Stimulated activated CD4-positive, alpha-beta T cell treated with anti-CD3 and anti-CD28 coated beads, Interleukin-15, amount 100 ng/mL, for 1 hour (primary cell): ENCODE measurements at places on chromosomes 4 and X.
A peak's percentile ranks its signal among the peaks of the same experiment; 100 is the strongest.

DNA sequence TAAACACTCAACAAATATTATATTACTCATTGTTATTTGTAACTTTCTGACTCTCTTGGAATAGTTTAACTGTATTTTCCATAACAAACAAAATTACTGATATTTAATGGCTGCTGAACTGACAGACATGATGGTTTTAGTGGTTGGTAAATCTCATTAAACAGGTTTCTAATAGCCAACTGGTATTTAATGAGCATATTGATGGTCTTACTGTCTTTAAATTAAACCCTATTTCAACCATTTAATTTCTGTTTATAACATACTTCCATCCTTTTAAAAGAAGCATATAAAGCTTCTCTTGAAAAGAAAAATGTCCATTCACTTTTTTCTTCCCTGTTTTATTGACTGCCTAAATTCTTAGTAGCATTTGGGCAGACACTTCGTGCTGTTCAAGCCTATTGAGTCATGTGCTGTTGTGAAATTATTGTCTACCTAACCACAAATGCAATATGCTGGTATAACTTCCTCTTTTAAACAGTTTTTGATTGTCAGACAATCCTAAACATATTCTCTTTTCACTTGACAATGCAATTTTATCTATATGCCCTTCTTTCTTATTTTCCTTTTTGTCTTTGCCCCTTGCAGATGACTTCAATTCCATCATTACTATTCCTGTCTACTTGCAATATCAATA, 163.9 kb upstream of the SLC7A11 start:
- no peak for DNase-seq

- DNase-seq, result no peak
Measured at GRCh38 chr4:103498161-103499070, 221.4 kb downstream of the TACR3 start.

- DNase-seq, result no peak
Measured at GRCh38 chrX:38627683-38628082, 66.3 kb downstream of the TSPAN7 start.

DNA sequence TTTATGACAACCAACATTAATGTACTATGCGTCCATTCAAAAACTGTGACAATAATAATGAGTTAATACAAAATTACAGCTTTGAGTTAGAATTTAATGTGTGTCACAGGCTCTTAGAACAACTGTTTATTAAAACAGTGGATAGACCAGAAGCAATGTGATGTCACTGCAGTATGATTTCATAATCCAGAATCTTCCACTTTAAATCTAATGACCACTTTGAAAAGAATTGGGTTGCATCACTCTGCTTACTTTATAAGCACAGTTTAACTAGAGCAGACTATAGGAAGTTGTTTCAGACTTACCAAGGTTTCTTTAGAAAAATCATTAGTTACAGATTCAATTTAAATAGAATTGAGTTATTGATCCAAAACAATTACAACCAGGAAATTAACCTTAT, 758.5 kb downstream of the KCTD8 start:
- no peak for DNase-seq

DNA sequence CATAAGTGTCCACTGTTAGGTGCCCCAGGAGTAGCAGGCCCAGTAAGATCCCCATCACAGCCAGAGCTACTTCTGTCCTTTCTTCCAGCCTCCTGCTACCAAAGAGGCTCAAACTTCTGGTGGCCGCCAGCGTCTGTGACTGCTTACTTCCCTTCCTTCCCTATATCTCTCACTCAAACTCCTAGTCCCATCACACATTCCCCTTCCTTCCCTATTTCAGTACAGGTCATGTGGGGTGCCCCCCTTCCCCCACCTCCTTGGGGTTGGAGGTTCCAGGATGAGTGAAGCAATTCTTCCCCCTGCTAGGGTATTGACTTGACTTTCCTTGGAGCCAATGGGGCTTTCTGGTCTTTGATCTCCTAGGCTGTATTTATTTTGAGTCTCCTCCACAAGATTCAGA, at the start of gene VSIG4:
VSIG4 (minus strand) TSS at position 137 of the 400 bp plus-strand sequence; CDS start at position 55, 82 bp downstream.
- no peak for DNase-seq

GRCh38 chr4:151407466-151408379, 1.3 kb upstream of the FHIP1A start:
- DNase-seq, result no peak

GRCh38 chr4:40976343-40976742, 226.6 kb downstream of the NSUN7 start:
- DNase-seq, result no peak

DNA sequence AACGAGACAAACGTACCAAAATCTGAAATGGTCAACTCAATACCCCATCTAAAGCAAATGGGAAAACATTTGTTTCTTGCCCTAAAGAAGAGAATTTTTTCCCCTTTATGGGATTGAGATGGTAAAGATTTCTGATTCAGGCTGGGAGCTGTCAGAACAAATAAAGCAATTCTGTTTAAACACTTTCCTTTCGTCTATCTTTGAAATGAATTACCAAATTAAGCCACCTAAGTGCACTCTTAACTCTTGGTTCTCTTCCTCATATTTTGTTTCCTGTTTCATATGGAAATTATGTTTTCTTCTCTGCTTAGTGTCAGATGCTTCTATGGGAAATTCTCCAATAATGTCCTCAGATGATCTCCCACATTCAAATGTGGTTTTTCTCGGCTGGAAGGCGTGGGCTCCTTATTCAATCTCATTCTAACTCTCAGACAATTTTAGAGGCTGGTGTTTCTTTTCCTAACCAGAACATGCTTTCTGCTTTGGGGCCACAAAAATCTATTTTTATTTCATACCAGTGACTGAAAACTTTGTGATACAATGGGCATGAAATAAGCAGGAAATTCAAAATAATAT, 50.3 kb upstream of the HPF1 start:
- DNase-seq, result no peak

DNA sequence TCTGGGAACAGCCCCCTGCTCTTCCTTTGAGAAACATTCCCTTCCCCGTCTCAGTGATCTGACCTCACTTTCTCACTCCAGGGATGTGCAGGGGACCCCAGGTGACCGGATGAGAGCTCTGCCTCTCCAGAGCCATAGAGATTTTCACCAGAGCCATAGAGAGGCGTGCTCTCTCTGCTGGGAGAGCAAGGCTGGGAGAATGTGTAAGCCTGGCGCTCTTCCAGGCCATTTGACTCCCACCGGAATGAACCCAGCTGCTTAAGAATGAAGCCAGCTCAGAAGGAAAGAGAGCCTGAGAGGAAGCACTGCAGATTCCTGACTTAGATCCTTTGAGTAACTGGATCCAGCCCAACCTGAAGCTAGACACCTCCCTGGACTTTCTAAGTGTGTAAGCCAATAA, 106.4 kb downstream of the DHX15 start:
- DNase-seq, result no peak

DNA sequence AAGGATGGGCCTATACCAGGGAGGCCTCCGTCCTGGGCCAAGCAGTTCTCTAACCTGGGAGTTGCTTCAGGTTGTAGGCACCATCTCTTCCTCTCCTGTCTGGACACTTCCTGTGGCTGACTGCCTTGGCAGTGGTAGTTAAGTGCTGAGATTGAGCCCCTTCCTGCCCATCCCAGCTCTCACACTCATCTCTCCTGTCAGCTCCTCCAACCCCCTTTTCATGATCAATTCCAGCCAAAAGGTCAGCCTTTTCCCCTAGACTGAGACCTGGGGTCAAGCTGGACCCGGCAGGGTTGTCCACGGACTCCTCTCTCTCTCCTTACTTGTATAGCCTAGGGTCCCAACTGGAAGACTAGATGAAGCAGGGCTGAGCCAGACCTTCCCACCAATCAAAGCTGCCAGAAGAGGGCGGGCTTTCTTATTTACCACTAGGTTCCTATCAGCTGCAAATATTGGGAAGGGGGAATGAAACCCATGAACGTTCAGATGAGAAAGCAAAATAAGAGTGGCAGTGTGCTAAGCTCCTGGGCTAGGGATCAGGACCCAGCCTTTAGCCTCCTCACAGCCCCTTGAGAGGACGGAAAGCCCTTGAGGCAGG, 34.5 kb downstream of the KDM5C start:
- no peak for DNase-seq

DNA sequence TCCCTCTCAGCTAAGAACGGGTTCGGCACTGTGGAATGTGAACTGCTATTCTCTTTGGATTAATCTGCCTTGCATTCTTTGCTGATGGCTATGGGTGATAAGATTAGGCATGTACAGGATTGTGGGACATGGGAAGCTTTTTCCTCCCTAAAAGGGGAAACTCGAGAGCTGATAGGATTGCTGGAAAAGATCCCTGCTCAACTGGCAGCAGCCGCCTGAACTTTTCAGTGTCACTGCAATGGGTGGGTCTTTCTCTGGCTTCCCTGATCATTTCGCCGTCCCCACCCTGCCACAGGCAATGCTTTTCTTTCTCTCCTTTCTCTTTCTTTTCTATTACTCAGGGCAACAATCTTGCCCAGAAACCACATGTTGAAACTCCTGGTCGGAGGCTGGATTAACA, 20.5 kb downstream of the PAGE2 start:
- DNase-seq, result no peak

DNA sequence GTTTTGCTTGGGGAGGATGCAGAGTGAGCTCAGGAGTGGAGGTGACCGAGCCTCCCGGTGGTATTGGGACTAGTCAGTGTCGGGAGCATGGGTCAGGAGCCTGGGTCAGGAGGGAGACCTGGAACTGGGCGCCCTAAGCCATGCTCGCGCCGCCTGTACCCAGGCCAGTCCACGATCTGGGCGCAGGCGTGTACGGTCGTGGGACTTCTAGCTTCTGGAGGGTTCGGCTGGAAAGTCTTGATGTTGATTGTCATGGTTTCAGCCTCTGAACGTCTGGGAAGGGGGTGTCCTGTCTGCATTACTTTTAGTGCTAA, 244 bp downstream of the EIF2S3 start:
- DNase-seq, result peak; percentile 1

- DNase-seq, result no peak
Measured at GRCh38 chr4:64248186-64248585, 161.1 kb downstream of the TECRL start.

DNA sequence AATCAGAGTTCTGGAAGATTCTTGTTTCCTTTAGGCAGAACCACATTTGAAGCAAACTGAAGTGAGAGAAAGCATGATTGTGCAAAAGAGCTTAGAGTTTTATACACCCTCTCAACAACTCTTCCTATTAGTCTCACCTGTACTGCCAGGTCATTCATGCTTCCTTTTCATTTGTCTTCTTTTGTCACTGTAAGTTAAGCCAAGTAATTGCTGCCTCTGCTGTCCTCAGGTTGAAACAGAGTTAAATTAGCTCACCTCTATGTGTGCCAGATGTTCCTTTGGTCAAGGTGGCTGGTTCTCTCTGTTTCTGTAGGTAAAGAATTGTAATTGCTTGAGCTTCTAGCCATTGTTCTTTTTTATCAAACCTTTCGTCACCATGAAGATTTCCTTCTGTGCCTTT, 41.1 kb upstream of the HPGD start:
- DNase-seq, result no peak

GRCh38 chr4:3524349-3524748, 7.9 kb downstream of the LRPAP1 start:
- no peak for DNase-seq

DNA sequence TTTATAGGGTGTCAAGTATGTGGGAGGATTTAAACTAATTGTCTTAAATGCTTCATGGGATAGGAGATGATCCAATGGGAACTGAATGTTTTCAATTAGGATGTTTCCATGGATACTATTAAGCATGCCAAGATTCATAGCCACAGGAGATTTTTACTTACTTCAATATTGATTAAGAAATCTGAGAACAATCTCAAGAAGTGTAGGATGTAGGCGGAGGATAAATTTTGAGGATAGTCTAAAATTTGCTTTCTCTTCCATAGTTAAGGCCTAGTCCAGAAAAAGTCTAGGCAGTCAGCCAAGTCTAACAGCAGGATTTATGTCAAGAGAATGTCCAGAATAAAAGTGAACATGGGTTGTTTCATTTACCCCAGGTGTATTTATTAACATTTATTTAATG, 32.8 kb downstream of the REPS2 start:
- DNase-seq, result no peak

DNA sequence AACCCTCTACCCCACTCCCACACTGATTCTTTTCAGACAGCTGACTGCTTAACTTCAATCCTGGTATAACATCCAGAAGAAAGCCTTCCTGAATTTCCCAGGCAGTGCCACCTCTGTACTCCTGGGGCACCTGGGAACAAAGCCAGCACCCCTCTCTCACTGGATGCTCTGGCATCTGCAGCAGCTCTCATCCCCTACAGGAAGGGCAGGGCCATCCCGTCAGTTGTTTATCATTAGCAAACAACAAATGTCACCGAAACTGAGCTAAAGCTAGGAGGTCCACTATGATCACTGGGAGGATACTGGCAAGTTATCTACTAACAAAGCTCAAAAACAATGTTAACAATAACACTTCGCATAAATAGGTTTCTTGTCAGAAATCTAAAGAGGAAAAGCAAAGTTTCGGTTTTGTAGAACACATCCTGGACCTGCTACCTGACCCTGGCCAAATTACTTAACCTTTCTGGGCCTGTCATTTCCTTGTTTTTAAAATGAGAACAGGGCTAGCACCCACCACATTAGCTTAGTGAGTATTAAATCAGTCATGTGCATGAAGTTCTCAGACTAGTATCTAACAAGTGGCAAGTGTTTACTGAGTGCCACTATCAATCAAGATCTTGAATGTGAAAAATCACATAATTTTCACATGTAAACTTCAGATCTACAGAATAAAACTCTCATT, 86.6 kb downstream of the NR3C2 start:
- DNase-seq, result no peak

GRCh38 chr4:97761445-97762114, 381.7 kb downstream of the STPG2 start:
- no peak for DNase-seq
